Chondrocyte (in vitro differentiated cells): ENCODE measurements at places on chromosomes 12 and 14.

GRCh38 chr12:28327722-28328121 lies 137.5 kb downstream of the CCDC91 start:
- no peak for DNase-seq

- no peak for DNase-seq
Measured at GRCh38 chr14:75299059-75299458, 20.4 kb downstream of the FOS start.

DNA sequence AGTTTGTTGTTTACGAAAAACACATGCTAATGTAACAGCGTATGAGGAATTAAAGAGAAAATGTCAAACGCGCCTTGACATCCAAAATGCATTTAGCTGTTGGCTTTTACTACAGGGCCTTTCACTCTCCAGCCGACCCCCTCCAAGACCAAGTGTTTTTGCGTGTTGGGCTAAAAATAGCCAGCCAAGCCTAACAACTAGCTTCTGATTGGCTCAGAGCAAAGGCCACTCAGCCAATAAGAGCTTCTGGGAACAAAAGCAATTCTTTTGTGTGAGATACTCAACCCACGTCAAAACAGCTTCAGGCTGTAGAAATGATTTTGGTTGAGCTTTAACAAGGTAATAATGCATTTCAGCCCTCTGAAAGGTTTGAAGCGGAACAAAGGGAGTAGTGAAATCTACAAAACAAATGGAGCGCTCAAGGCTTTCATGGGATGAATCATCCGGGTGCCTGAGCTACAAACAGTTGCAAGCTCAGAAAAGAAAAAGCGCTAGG lies 198.7 kb upstream of the DCN start:
- no peak for DNase-seq

GRCh38 chr12:60078026-60078425 lies 482.2 kb downstream of the SLC16A7 start:
- DNase-seq: no peak

- DNase-seq: no peak
Measured at GRCh38 chr12:123998991-123999359, 26.0 kb downstream of the ZNF664 start.

DNA sequence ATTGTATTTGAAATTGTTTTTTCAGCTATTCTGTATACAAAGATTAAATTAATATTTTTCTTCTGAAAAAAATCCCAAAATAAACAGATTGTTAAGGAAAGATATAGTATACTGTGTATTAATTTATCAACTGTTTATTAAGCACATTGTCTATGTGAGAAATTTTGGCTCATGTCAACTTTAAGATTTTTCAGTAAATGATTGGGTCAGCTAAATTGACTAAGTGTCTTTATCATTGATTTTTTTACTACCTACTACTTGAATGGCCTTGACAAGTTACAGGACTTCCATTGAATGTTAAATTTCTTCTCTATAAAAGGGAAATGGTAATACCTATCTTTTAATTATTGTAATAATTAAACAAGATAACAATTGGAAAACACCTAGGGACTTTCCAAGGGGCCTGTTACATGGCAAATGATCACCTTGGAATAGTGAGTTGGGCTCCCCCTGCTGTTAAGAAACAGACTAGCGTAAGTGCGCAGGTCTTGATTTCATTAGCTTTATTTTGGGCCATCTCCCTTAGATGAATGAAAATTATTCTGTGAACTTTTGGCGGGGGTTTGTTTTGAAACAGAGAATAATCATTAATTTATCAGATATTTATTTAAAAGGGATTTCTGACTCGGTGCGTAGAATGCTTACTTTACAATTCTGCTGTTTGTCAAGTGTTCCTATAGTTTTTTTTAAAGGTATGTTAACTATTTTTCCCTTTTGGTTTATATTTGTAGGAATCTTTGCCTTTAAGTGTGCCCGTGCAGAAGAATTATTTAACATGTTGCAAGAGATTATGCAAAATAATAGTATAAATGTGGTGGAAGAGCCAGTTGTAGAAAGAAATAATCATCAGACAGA lies 14.5 kb upstream of the CCT2 start:
- no peak for DNase-seq

GRCh38 chr14:31371646-31372045 lies 48.7 kb downstream of the HEATR5A start:
- DNase-seq: no peak

DNA sequence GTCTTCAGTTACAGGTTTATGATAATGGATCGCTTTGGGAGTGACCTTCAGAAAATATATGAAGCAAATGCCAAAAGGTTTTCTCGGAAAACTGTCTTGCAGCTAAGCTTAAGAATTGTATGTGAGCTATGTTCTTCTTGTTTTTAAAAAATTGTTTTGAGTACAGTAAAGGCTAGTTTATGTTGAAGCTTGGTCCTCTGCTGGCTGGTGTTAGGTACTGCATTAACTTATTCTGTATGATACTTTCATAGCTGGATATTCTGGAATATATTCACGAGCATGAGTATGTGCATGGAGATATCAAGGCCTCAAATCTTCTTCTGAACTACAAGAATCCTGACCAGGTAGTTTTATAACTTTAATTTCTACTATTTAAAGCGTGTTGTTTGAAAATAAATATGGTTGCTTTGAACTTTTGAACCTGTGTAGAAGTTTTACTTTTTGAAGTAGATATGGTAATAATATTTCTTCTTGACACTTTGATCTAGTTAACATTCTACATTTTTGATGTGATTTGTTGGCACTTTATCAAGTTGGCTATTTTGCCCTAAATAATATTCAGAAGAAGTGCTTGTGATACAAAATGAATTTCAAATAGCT lies 55.7 kb downstream of the VRK1 start:
- no peak for DNase-seq

- DNase-seq: no peak
Measured at GRCh38 chr12:111766608-111767361, at the start of gene ALDH2. Gene ALDH2 (plus strand): TSS chr12:111766933. CDS start chr12:111766983, 50 bp downstream.

GRCh38 chr14:54922598-54922997 lies 20.0 kb upstream of the GCH1 start:
- no peak for DNase-seq

DNA sequence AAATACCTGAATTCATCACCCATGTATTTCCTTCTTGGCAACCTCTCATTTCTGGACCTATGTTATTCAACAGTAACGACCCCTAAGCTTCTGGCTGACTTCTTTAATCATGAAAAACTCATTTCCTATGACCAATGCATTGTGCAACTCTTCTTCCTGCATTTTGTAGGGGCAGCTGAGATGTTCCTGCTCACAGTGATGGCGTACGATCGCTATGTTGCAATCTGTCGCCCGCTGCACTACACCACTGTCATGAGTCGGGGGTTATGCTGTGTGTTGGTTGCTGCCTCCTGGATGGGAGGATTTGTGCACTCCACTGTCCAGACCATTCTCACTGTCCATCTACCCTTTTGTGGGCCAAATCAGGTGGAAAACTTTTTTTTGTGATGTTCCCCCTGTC lies 356 bp downstream of the OR4Q2 start:
- no peak for DNase-seq

DNA sequence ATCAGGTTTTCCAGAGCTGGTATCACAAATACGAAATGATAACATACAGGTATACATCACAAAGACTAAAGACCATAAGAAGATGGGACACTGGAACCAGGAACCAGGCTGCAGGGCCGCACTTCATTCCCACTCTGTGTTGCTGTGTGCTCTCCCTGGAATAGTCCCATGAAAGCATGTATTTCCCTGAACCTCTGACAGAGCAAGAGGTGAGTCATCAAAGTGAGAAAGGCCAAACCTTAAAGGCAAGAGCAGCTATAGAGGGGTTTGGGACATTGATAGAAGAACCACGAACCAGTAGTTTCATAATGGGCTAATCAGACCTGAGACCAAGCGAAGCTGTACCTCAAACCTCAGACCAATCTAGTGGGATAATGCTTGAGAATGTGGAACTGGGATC lies 283.0 kb upstream of the PRKD1 start:
- DNase-seq: no peak

DNA sequence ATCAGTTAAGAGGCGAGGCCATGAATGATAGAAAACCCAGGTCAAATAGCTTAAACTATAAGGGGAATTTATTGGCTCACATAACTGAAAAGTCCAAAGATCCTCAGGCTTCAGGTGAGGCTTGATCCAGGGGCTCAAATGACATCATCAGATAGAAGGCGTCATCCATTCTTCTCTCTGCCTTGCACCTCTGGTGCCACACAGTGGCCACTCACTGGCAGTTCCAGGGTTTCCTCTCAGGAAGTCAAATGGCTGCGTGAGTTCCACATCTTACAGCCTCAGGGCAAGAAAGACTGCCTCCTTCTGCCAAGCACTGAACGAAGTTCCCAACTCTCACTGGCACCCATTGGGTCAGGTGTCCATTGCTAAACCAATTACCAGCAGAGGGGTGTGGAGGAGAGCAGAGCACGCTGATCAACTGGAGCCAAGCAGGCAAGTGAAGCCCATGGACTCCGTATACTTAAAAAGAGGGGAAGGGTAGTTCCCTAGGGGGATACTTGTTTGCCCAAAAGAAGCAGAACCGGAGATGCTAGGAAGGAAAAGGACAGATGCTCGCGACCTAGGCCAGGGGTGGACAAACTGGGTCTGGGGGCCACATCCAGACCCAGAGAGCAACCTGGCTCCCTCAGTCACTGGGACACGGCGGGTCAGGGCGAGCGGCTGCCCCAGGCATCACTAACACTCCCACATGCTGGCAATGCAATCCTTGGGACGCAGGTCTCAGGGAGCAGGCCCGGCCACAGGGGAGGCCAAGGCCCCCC lies 69.3 kb downstream of the SERPINA3 start:
- DNase-seq: no peak

GRCh38 chr12:101925935-101926334 lies 48.6 kb downstream of the DRAM1 start:
- DNase-seq: no peak
